Activated CD8-positive, alpha-beta memory T cell treated with anti-CD3 and anti-CD28 coated beads for 1 hour (primary cell): ENCODE measurements at places on chromosomes 4 and X.

DNA sequence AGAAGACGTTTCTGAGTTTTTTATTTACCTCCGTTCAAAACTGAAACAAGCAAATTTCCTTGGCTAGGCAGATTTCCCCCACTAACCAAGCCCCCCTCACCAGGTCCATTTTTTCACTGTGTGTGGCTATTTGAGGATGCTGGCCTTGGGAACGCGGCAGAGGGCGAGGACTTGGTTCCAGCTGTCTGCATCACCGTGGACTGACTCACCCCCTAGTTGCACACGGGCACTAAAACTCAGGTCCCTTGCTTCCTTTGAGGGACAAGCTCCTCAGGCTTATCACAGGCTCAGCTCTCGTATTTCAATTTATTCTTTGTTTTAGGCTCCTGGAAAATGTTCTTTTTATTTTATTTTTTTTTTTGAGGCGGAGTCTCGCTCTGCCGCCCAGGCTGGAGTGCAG, 8.4 kb upstream of the MTNR1A start:
- DNase-seq: no peak

- DNase-seq: no peak
Measured at GRCh38 chrX:49060914-49061313, 2.1 kb downstream of the CCDC120 start.

DNA sequence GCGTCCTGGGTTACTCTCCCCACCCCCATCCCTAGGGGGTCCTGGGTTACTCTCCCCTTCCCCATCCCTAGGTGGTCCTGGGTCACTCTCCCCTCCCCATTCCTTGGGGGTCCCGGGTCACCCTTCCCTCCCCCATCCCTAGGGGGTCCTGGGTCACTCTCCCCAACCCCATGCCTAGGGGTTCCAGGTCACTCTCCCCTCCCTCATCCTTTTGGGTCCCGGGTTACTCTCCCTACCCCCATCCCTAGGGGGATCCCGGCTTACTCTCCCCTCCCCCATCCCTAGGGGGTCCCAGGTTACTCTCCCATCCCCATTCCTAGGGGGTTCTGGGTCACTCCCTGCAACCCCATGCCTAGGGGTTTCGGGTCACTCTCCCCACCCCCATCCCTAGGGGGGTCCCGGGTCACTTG, 1.5 kb downstream of the ASMTL start:
- no peak for DNase-seq

- no peak for DNase-seq
Measured at GRCh38 chr4:126658411-126658810, 974.3 kb upstream of the INTU start.

DNA sequence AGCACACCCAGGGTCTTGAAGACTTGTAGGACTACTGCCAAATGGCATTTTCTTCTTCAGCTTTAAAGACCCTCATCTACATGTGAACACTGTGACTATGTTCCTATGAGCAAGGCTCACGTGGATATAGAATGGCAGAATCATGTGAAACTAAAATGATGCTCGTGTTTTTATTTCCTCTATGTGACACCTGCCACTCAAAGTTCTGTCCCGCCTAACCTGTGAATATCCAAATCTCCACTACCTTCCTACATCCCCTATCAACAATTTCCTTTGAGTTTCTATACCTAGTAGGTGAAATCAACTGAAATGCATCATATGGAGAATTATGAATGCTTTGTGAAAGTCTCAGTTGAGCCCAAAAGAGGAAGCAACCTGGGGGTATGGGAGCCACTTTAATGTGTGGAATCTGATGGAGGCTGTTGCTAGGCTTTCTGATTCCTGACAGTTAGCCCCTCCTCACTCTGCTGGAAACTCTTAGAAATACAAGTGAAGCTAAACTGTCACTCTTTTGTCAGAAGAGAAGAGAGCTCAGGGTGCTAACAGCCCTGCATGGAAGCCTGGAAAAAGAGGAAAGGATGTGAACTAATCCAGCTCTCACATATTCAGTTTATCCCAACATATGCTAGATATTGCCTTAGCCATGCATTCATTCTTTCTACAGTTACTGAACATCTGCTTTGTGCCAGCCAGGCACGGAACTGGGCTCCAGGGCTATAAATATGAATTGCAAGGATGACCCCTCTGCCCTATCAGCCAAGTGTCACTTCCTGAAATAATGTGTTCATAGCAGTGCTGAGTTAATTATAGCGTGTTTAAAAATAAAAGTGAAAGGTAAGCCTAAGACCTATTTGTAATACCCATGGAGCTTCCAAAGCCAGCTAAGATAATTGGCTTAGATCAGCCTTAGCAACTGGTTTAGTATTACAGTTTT, 11.0 kb downstream of the LHFPL1 start:
- DNase-seq: no peak

- DNase-seq: no peak
Measured at GRCh38 chr4:25890571-25891485, 23.2 kb upstream of the SMIM20 start.

- no peak for DNase-seq
Measured at GRCh38 chrX:19882066-19882775, 5.2 kb downstream of the SH3KBP1 start.

DNA sequence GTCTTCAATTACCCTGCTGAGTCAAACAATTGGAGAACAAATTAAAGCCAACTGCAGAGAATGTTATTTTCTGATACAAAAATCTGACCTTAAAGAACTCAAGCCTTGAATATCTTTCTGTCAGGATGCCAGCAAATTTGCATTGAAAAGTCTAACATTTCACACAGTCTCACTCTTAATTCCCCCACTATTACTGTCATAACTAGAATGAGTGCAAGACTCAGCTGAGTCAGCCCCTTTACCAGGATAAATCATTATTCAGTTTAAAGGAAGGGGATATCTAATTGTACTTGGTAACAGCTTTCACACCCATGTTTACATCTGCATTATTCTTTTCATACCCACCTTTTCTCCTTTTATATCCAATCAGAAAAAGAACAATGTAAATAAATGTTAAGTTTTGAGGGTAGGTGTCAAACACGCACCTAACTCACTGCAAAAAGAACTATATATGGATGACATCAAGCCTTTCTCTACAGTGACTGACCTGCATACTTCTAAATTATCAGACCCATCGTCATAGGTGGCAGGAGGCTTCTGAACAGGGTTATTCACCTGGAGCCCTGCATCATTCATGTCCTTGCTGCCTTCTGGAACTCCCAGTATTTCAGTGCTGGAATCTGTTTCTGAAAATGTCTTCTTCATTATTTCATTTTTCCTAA, 117.4 kb downstream of the TMA16 start:
- no peak for DNase-seq

DNA sequence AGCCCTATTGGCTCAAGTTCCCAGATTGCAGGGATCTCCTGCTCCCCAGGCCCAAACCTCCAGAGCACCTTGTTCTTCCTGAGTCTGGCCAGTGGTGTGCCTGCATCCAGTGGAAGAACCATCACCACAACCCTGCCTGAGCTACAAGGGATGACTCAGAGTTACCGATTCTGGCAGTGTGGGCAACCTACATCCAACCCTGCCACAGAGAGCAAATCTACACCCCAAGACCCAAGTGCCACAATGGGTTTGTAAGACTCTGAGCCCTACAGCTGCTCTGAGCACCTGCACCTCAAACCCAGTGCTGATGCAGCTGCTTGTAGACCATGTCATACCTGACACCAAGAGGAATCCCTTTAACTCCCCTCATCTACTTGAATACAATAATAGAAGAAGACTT, 110.0 kb downstream of the SOWAHB start:
- no peak for DNase-seq

GRCh38 chr4:113781439-113782040, 20.0 kb upstream of the CAMK2D start:
- no peak for DNase-seq

GRCh38 chr4:93710847-93711430, 117.6 kb upstream of the ATOH1 start:
- DNase-seq: no peak
